ENCODE measurements at places on chromosomes 7 and 10. TPM values are rescaled to one million over a fixed set of nuclear protein-coding genes. Genes with fewer than 3 reads are reported as not detected.
A peak's percentile ranks its signal among the peaks of the same experiment; 100 is the strongest.

Gene ADD3
- 216 TPM for total RNA-seq

Gene GALNT17
- 4.3 TPM for total RNA-seq

Gene ZFYVE27
- total RNA-seq: 20.1 TPM

DNA sequence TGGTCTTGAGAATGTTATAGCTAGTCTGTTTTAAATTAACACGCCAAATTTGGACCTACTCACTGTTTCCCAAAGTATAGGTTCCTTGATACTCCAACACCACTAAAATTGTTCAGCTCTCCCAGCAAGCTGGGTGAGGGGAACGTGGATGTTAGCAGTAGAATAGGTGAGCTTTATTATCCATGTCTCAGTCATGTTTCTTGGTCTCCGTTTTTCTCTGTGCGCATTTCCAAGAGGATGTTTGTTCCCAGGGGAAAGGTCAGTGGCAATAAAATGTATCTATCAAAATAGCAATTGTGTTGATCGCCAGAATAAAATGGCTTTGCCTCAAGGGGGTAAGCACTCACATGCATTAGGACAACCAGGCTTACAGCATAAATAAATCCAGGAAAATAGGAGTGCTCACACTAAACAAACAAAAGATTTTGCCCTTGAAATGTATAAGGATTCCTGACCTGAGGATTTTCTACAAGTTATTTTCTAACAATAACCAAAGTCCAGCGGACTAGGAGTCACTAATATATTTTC, 187.0 kb upstream of the C7orf33 start:
- no peak for DNase-seq

- DNase-seq: no peak
Measured at GRCh38 chr10:52918714-52919305, 146.2 kb upstream of the MBL2 start.

DNA sequence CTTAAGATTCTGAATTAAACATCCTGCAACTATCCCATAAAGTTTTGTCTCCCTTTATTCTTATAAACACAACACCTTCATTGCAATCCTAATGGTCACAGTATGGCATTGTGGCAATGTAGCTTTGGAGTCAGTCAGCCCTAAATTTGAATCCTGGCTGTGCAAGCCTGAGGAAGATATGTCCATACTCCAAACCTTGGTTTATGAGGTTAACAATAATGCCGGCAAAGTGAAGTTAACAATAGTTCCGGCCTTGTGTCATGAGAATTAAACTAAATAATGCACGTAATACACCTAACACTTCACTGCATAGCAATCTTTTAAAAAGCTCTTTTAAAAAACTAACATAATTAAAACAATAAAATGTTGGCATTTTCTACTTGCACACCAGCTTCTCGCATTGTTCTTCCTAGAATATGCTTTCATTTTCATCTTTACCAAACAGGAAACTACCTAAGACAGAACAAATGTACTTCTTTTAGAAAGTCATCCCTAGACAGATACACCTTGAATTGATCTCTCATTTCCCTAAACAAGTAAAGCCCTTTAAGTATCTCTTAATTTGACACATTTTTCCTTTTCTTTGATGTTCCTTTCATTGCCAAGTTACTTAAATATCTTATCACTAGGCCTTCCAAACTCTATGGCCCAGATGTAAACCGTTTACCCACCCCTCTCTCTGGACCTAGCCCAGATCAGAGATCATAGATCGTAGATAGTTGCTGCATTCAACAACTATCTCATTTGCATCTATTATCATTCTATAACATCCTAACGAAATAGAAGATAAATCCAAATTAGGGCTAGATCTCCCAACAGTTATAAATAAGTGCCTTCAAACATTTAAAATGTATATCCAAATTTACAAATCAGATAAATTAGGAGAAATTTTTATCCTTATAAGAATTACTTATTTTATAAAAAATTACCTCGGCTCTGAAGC, 66.7 kb downstream of the CREB3L2 start:
- DNase-seq: no peak

GRCh38 chr10:70456164-70456563, 14.7 kb upstream of the NODAL start:
- DNase-seq: no peak

- DNase-seq: no peak
Measured at GRCh38 chr10:70192326-70192968, 22.1 kb upstream of the SAR1A start.

- DNase-seq: no peak
Measured at GRCh38 chr7:117251687-117252086, 71.2 kb downstream of the WNT2 start.

GRCh38 chr7:155993420-155994278, 181.4 kb upstream of the SHH start:
- no peak for DNase-seq

- DNase-seq: peak; percentile 67
Measured at GRCh38 chr10:113665806-113666354, 2.0 kb upstream of the NRAP start.
